ENCODE measurements at places on chromosomes 1 and 21.

DNA sequence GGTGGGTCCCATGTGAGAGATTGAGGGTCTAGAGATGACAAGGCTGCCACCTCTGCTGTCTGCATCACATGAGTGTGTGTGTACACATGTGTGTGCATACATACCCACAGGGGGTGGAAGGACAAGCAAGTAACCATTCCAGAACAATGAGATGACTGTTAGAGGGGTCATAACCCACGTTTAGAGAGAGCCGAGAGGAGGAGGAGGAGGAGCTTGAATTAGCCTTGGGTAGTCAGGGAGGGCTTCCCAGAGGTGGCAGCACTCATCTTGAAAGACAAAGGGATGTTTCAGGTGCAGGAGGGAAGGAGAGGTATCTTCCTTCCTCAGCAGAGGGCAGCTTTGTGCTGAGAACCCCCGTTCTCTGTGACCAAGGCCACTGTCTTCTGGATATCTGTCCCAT, 21.3 kb downstream of the TNFRSF1B start:
- no peaks in the 10 kb centered on the region for H3K27me3 ChIP-seq
- H3K4me3 ChIP-seq = no peak overlapping the region
- H3K27ac ChIP-seq = peak overlapping the region; percentile 89
- H3K4me1 ChIP-seq = peaks cover 78% of the 10 kb centered on the region

GRCh38 chr1:177809819-177810218, 160.0 kb downstream of the SEC16B start:
- no peak overlapping the region for H3K27ac ChIP-seq
- no peaks in the 10 kb centered on the region for H3K36me3 ChIP-seq
- DNase-seq = no peak
- no peaks in the 10 kb centered on the region for H3K4me1 ChIP-seq

GRCh38 chr21:39763272-39763970, 18.4 kb downstream of the IGSF5 start:
- H3K4me3 ChIP-seq = no peak overlapping the region
- H3K36me3 ChIP-seq = no peaks in the 10 kb centered on the region
- no peak overlapping the region for H3K27ac ChIP-seq
- peaks cover 4% of the 10 kb centered on the region for H3K27me3 ChIP-seq
- no peak for DNase-seq
- H3K4me1 ChIP-seq = no peaks in the 10 kb centered on the region

DNA sequence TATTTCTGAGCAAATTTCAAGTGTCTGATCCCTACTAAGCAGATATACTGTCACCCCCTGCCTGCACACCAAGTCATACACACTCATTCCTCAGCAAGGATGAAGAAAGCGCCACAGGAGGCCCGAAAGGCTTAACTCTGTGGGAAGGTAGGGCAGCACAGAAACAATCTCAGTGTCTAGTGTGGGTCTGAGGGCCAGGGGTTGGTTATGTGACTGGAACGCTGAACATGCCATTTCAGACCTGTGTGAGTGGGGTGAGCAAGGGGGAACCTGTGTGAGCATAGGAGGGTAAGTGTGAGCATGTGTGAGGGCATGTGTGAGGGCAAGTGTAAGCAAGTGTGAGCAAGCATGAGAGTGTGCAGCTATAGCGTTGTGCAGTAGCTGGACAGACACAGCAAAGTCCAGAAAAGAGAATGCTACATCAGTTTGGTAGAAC, 6.2 kb downstream of the ITPKB start:
- peak overlapping the region; percentile 96 for H3K4me3 ChIP-seq
- no peak for DNase-seq
- H3K27ac ChIP-seq = peak overlapping the region; percentile 94
- peaks cover 78% of the 10 kb centered on the region for H3K4me1 ChIP-seq
- no peaks in the 10 kb centered on the region for H3K27me3 ChIP-seq

DNA sequence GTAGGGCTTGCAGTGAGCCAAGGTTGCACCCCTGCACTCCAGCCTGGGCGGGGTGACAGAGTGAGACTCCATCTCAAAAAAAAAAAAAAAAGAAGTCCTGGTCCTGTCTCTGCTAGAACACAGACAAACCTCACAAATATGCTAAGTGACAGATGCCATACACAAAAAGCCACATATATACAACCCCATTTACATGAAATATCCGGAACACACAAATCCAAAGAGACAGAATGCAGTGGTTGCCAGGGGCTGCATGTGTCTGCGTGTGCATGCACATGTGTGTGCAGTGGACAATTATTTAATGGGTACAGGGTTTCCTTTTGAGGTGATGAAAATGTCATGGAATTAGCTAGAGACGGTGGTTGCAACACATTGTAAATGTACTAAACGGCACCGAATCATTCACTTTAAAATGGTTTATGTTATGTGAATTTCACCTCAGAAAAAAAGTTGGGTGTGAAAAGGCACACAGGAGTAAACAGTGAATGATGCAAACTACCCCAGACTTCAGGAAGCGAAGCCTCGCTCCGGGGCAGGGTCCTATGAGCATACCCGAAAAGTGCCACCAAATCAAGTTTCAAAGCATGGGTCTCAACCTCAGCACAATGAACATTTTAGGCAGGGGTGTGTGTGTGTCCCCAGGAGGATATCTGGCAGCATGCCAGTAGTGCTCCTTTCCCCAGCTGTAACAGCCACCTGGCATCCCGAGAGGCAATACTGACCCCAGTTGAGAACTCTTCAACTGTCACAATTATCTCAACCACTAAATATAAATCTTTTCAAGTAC, 48.3 kb downstream of the GNB1 start:
- peak overlapping the region; percentile 71 for H3K4me3 ChIP-seq
- H3K36me3 ChIP-seq = peaks cover 25% of the 10 kb centered on the region
- peaks cover 62% of the 10 kb centered on the region for H3K4me1 ChIP-seq
- no peaks in the 10 kb centered on the region for H3K27me3 ChIP-seq
- no peak for DNase-seq

DNA sequence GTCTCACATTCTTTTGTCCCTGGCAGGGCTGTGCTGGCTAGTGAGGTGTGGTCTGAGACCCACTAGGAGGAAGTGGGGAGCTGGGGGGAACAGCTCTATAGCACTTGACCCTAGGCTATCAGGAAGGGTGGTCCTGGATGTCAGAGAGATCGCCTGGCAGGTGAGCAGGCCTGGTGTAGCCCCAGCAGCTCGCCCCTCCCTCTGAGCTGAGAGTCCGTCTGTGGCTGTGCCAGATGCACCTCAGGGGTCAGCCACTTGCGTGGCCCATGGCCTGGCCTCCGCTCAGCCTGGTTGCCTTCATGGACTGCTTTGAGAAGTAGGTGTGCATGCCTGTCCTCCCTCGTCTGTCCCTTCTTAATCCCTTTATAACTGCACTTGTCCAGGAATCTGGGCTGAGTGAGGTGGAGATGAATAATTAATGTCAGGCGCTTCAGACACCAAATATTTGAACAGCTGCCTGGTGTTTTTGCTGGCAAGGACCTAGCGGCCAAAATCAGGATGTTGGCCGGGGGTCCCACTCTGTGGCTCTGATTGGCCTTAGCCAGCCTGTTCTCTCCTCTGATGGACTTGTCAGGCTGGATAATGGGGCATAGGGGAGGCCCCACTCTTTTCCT, 30.5 kb downstream of the TMEM53 start:
- H3K27me3 ChIP-seq = no peaks in the 10 kb centered on the region
- H3K4me3 ChIP-seq = no peak overlapping the region
- peaks cover 19% of the 10 kb centered on the region for H3K4me1 ChIP-seq
- H3K36me3 ChIP-seq = peaks cover 35% of the 10 kb centered on the region

GRCh38 chr1:234478152-234478480, 863 bp downstream of the TARBP1 start:
- H3K27me3 ChIP-seq = peaks cover 12% of the 10 kb centered on the region
- H3K4me1 ChIP-seq = peaks cover 20% of the 10 kb centered on the region
- peaks cover 5% of the 10 kb centered on the region for H3K36me3 ChIP-seq
- DNase-seq = peak; percentile 52

DNA sequence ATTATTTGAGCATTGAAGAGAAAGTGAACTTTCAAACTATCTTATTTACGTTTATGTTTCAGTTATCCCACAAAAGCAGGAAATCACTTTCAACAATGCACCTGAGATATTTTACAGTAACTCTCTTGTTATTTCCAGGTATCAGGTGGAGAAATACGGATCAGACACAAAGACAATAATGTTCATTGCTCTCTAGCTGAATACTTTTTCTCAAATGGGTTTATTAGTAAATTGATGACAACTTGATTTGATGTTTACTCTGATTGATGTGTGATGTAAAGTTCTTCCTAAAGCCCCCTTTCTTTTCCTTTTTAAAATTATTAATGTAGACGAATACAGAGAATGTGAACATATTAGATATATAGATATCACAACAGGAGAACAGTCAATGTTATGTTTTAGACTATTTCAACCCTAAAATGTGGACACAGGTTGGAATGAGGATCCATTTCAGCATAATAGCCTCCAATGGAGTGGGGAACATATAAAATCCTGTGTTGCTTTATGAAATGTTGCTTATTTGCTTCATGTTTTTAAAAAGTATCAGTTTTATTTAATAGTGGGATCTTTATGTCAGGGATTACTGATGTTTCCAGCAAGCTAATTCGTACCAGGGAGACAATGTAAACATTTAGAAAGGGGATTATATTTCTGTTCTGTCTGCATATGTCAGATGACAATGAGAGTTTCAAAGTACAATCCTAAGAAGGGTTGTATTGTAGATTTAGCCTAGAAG, 1522.3 kb upstream of the TPTE start:
- H3K27me3 ChIP-seq = peaks cover 33% of the 10 kb centered on the region
- H3K4me3 ChIP-seq = no peak overlapping the region
- H3K27ac ChIP-seq = no peak overlapping the region

DNA sequence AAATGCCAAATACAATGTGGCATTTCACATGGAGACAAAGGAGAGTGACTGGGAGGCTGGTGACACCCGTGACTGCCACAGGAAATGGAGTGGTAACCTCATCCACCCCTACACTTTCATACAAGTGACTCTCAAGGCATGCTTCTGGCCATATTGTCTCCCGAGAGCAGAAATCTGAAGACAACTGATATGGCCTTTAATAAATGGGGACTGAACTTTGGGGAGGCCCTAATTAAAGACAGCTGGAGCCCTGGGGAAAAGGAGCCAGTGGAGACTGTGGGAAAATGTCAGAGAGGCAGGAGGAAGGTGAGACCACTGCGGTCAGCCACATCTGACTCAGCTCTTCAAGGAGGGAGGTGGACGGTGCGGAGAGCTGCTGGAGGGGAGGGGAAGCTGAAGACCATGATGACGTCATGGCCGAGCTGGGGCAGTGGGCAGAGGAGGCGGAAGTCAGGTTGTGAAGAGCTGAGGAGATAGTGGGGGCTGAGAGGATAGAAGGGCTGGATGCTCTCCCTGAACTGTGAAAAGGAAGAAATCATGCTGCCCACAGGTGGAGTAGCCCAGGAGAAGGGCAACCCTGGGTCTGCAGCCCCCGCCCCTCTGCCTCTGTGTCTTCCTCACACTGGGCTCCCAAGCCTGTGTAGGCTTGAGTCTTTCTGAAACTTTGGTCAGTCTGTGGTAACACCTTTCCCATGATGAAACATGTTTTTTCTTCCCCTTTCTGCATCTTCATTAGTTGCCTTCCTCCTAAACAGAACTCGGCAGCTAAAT, 14.0 kb upstream of the NCF2 start:
- H3K36me3 ChIP-seq = no peaks in the 10 kb centered on the region
- H3K4me3 ChIP-seq = no peak overlapping the region
- H3K4me1 ChIP-seq = no peaks in the 10 kb centered on the region
- H3K27ac ChIP-seq = no peak overlapping the region

DNA sequence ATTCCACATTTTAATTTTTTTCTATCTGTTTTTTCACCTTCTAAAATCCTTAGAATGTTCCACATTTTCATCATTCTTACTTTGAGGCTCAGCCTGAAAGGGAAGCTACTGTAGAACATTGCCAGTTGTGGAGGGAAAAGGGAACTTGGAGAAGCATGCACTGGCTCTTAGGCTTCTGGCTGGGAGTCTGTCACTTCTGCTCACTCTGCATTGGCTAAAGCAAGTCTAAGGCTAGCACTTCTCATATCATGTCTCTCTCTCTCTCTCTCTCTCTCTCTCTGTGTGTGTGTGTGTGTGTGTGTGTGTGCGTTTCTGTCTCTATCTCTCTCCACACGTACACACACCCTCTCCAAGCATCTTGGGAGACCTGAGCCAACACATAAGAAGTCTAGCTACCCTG, 49.6 kb upstream of the ADAR start:
- H3K4me3 ChIP-seq = no peak overlapping the region
- H3K4me1 ChIP-seq = no peaks in the 10 kb centered on the region
- H3K36me3 ChIP-seq = no peaks in the 10 kb centered on the region
- H3K27ac ChIP-seq = no peak overlapping the region
- peaks cover 82% of the 10 kb centered on the region for H3K27me3 ChIP-seq

DNA sequence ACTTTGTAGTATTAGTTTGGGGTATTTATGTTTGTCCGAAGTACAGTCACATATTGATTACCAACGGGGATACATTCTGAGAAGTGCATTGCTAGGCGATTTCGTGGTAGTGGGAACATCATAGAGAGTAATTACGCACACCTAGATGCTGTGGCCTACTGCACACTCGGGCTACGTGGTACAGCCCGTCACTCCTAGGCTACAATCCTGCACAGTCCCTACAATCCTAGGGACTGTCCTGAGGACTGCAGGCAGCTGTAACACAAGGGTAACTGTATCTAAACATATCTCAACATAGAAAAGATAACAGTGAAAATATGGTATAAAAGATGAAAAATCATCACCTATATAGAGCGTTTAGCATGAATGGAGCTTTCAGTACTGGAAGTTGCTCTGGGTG, 18.6 kb downstream of the EXOC8 start:
- H3K4me3 ChIP-seq = no peak overlapping the region
- no peak for DNase-seq
- no peaks in the 10 kb centered on the region for H3K27me3 ChIP-seq
- H3K4me1 ChIP-seq = peaks cover 7% of the 10 kb centered on the region

GRCh38 chr1:234779160-234779538, 169.2 kb upstream of the IRF2BP2 start:
- DNase-seq = no peak
- no peaks in the 10 kb centered on the region for H3K4me1 ChIP-seq
- H3K36me3 ChIP-seq = no peaks in the 10 kb centered on the region

DNA sequence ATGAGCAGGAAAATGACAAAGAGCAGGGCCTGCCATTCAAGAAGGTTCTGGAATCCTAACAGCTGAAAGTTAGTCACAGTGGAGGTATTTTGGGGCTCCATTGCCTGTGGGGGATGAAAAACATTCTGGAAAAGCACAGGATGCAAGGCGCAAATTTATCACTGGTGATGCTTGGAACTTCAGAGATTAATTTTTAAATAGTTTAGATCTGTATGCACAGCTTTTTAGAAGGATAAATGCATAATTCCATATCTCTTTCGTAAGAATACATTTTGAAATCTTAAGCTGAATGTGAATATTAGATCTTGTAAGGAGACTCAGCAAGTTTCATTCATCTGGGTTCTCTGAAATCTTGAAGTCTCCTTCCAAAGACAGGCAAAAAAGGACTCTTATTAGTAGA, at the start of gene OR11L1:
OR11L1 (minus strand) TSS at position 101 of the 400 bp plus-strand sequence; CDS start at position 101, 0 bp downstream.
- no peak within 1 kb of the TSS for H3K4me3 ChIP-seq
- H3K27me3 ChIP-seq = no peaks in the 10 kb centered on the region
- no peaks in the 10 kb centered on the region for H3K4me1 ChIP-seq
- no peaks in the 10 kb centered on the region for H3K36me3 ChIP-seq
- DNase-seq = no peak

- DNase-seq = no peak
- no peak overlapping the region for H3K27ac ChIP-seq
- peaks cover 57% of the 10 kb centered on the region for H3K27me3 ChIP-seq
- H3K4me3 ChIP-seq = no peak overlapping the region
- no peaks in the 10 kb centered on the region for H3K4me1 ChIP-seq
Measured at GRCh38 chr1:32447469-32448185, 17.2 kb upstream of the ZBTB8B start.

GRCh38 chr21:27326301-27326700, 359.4 kb upstream of the ADAMTS5 start:
- no peaks in the 10 kb centered on the region for H3K36me3 ChIP-seq
- no peaks in the 10 kb centered on the region for H3K27me3 ChIP-seq
- no peaks in the 10 kb centered on the region for H3K4me1 ChIP-seq
- no peak overlapping the region for H3K4me3 ChIP-seq
- no peak for DNase-seq
- H3K27ac ChIP-seq = no peak overlapping the region

All from central memory CD8-positive, alpha-beta T cell (primary cell).